Cortex of kidney (tissue), 1 donor: ENCODE measurements at places on chromosomes 6 and 20.

DNA sequence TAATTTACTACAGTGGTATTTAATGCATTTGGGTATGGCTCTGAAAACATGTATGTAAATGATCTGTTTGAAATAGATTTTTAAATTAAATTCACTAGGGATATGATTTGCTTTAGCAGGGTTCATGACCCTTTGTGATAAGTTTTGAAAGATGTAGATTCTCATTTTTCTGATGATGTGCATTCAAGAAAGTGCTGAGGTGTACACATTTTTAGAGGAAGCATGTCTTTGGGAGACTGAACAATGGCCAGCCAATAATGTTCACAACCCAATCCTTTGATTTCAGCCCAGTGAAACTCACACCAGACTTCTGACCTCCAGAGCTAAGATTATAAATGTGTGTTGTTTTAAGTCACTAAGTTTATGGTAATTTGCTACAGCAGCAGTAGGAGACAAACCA lies 71.1 kb downstream of the TMEM244 start:
- DNase-seq, result no peak

GRCh38 chr20:51542571-51543421 lies at the start of gene NFATC2:
NFATC2 (minus strand) TSS chr20:51542719; CDS start chr20:51542499, 220 bp downstream.
- no peak for DNase-seq

- DNase-seq, result no peak
Observed at GRCh38 chr6:110266996-110267395, 86.8 kb downstream of the CDC40 start.

- DNase-seq, result no peak
Observed at GRCh38 chr6:68689910-68690309, 54.8 kb downstream of the ADGRB3 start.

DNA sequence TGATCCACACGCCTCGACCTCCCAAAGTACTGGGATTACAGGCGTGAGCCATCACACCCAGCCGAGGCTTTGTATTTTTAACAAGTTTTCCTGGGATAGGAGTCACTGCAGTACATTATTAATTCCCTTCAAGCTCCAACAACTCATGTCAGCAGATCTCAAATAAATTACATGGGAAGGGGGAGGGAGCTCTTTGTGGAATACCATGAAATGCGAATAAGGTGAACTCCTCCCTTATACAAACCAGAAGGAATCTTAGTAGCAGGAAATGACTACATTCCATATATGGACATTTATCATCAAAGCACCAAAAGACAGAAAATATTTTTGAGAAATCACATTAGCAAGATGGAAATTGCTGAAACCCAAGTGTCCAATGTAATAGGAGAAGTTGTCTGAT lies 2.9 kb downstream of the GSS start:
- no peak for DNase-seq

GRCh38 chr6:38480036-38480435 lies 159.7 kb downstream of the BTBD9 start:
- no peak for DNase-seq

DNA sequence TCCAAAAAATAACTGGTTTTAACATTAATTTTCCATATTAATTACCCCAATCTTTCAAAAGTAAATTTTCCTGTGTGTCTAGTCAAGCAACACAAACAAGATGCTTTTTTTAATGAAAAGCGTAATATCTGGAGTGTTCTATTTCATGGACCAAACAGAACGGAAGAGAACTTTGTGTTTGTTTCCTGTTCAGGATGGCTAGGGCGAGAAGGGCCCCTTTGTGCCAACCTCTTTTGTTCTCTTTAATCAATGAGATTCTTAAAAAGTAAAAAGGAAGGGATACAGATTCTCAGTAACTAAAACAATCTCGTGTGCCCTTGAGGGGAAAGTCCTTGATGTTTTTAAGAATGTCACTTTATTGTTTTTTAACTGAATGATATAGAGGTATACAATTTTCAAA lies 55.7 kb downstream of the GNAS start:
- DNase-seq, result no peak

- no peak for DNase-seq
Observed at GRCh38 chr6:149567945-149568585, 1.9 kb downstream of the GINM1 start.

- DNase-seq, result no peak
Observed at GRCh38 chr6:157269261-157269794, 54.0 kb downstream of the TMEM242 start.

DNA sequence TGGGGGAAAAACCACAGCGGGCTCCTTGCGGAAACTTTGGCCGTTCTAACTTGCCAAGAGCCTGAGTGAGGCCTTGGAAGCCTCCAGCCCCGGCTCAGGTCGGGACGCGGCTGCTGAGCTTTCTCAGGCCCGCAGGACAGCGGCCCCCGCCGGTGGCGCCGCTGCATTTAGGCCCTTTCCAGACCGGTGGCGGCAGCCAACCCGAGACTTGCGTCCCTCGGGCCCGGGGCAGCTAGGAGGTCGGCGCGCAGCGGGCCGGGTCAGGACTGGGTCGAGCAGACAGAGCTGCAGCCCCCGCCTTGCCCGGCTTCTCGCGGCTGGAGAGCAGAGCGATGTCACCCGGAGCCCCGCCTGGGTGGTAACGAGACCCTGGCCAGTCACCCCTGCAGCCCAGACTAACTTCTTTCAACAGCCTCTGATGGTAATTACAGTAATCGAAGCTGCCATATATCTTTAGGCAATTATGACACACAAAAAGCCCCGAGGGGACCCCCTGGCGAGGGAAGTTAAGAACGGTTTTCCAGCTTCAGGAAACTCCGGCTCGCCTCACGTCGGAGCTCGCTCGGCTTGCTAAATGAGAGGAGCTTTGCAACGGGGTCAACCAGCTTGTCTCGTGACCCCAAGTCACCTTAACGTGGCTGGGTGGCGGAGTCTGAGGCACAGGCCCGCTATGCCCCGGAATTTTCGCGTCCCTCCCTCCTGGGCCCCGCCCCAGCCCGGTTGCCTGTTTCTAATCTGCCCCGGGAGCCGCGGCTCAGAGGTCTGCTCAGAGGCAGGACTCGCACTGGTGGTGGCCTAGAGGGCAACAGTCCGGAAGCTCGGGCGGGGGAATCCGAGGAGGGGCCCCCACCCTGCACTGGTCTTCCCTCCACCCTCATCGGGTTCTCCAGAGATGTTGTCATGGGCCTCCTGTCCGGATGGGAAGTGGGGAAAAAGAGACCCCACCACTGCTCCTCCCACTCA lies 3.0 kb downstream of the NR2E1 start:
- DNase-seq, result no peak

GRCh38 chr6:111548368-111548767 lies 57.3 kb downstream of the TRAF3IP2 start:
- DNase-seq, result no peak

DNA sequence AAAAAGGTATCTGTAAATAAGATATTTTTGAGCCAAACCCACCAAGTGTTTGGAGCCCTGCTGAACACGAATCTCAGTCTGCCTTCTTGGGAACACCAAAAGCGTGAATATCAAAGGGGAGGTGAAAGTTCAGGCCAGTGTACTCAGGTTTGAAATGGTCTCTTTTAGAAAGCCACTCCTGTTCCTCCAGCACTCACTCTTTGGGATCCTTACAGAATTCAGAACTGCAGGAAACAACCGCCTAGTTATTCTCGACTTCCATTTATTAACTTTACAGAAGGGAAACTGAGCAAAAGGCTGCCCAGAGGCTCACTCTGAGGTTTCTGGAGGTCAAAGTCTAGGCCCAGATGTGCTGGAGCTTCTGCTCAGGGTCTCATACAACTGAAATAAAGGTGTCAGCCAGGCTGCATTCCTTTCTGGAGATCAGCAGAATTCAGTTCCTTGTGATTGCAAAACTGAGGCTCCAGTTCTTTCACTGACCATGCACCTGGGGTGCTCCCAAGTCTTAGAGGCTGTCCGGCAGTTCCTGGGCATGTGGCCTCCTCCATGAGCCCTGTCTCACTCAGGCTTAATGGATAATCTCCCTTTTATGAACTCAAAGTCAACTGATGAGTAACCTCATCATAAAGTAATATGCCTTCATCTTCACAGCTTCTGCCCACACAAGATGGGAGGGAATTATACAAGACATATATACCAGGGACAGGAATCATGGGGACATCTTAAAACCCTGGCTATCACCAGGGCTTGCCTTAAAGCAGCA lies 65.5 kb upstream of the TNFAIP3 start:
- DNase-seq, result no peak

- DNase-seq, result no peak
Observed at GRCh38 chr6:82330171-82330804, 33.3 kb upstream of the TPBG start.

- DNase-seq, result no peak
Observed at GRCh38 chr6:12844284-12845223, 128.0 kb downstream of the PHACTR1 start.

GRCh38 chr6:112357791-112358190 lies 10.7 kb downstream of the RFPL4B start:
- DNase-seq, result no peak

- DNase-seq, result no peak
Observed at GRCh38 chr20:57180387-57180786, 86.1 kb downstream of the BMP7 start.
